ENCODE measurements at places on chromosomes 4 and X.

- DNase-seq: no peak
Measured at GRCh38 chrX:56726605-56727004, 2.4 kb upstream of the NBDY start.

- DNase-seq: no peak
Measured at GRCh38 chr4:21290562-21290961, 590.3 kb downstream of the PACRGL start.

- DNase-seq: no peak
Measured at GRCh38 chrX:150503898-150504219, 64.6 kb upstream of the MTM1 start.

GRCh38 chrX:140065961-140066662 is 100.8 kb upstream of the CXorf66 start:
- no peak for DNase-seq

GRCh38 chr4:25180524-25181131 is 20.4 kb upstream of the SEPSECS start:
- no peak for DNase-seq

GRCh38 chr4:80226094-80226493 is 28.8 kb downstream of the PRDM8 start:
- no peak for DNase-seq

GRCh38 chrX:149949743-149950436 is 11.6 kb upstream of the EOLA2 start:
- no peak for DNase-seq

DNA sequence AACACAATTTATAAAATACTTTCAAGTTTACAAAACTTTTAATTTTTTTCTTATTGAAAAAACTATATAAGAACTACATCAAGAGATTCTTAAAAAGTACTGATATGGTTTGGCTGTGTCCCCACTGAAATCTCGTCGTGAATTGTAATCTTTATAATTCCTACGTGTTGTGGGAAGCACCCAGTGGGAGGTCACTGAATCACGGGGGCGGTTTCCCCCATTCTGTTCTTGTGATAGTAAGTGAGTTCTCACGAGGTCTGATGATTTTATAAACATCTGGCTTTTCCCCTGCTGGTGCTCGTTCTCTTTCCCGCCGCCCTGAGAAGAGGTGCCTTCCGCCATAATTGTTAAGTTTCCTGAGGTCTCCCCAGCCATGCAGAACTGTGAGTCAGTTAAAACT is 88.5 kb downstream of the FRAS1 start:
- no peak for DNase-seq

DNA sequence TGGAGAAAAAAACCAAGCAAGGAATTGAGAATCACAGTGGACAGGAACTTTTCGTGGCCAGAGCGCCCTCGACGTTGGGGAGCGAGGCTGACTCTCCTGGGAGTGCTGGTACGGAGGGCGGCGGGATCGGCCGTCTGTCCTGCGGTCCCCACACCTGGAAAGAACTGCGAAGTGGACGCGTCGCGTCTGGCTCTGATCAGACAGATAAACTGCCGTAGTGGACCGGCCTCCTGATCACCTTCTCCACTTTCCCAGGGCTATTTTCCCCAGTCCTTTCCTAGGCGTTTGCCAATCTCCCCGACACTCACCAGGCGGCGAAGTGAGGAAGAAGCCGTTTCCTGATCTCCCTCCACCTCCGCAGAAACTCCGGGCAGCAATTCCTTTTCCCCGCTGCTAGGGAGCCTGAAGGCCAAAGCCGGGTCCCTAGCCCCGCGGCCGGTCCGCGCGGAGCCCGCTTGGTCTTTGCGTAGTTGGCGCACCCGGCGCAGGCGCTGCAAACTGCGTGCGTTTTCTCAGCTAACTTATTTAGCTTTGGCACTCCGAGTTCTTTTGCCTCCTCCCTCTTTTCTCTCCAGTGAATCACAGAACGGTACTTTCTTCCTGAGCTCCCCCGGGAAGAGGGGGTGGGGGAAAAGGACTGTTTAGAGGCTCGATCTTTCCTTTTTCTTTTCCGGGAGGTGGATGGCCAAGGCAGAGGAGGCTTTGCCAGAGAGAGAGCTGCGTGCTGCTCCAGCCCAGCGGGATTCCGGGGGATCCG is at the start of gene ARSJ:
Gene ARSJ, minus strand, starts transcription at position 500 of the 757 bp plus-strand sequence. CDS start 813 bp downstream, outside the sequence.
- DNase-seq: peak; percentile 11

DNA sequence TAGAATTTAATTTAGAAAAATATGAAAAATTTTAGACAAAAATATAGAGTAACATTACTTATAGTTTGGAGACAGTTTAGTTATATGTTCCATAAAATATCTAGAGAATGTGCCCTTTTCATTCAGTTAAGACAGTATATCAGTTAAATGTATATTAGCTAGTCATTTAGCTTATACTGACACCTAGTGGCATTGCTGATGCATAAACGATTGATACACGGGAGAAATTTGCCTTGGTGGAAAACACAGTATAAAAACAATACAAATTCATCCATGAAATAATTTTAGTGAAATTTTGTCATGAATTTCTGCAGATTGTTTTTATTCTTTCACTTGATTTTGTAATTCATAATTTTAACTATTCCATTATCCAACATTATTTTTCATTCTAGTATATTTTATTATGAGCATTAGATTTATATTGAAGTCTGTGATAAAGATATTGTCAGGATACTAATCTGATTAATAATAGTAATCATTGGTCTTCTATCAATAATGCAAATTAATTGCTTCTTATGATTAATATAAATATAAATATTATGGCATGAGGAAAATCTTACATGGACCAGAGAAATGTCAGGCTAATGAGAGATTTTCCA is 219.0 kb downstream of the TLL1 start:
- DNase-seq: no peak

DNA sequence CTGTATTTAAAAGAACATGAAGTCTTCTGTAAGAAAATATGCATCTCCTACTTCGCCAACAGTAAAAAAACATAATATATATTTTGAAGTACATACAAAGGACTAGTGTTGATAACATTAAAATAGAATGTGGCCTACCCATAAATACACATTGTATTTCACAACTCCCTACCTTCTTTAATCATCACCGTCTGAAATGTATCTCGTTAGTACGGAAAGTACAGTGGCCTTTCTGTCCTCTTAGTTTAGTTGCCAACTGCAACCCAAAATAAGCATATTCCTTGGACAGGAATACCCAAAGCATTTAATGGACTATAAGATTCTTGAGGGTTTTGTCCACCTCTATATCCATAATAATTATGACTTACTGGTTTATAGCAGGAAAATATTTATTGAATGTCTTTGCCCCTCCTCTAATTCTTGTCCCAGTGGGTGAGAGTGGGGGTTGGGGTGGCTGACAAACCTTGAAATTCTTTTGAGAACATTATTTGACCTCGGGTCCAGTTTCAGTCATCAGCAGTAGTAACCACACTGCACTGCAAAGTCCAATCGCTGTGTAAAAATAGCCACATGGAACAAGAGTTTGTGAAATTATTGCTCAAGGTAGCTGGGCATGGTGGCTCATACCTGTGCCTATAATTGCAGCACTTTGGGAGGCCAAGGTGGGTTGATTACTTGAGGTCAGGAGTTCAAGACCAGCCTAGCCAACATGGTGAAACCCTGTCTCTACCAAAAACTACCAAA is 474.5 kb downstream of the KLHL13 start:
- no peak for DNase-seq

DNA sequence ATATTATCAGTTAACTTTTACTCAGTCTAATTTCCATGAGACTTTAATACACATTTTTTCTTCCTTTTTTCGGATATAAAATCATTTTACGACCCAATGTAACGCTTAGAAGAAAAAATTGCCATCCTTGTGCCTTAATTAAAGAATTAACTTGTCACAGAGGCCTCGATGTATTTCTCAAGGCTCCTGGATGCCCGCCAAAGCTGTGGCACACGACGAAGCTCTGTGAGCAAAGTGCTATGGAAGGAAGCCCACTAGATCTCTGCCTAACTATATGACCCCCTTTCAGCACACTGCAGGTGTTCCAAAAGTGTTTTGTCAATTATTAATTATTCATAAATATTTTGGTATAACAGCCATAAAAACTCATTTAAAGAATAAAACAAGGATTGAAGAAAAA is 54.4 kb downstream of the TAPT1 start:
- no peak for DNase-seq

GRCh38 chr4:139822391-139822790 is 156.8 kb downstream of the MGST2 start:
- DNase-seq: no peak

DNA sequence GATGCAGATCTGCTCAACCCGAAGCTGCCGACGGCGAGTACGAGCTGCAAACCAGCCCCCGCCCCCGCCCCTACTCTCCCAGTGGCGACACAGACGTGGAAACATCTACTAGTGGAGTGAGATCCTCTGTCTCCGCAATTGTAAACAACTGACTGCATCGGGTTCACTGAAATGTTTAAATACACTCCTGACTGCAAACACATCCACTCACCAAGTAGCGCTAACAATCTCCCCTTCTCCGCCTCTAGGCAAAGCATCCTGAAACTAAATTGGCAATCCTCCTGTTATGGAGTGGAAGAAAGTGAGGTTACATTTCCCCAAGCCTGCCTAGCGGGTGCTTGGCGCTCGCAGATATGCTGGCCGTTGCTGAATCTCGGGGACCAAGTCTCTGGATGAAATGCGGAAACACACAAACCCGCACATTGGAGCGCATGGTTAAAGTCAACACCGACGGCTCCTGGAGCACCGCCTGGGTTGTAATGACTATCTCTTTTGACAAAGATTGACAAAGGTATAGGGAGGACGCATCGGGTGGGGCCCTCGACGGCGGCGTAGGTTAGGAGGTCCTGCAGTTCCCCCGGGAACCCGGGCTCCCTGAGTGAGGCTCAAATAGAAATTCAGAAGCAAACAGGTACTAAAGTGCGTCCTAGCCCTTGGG is 117.0 kb upstream of the TEX13C start:
- no peak for DNase-seq

DNA sequence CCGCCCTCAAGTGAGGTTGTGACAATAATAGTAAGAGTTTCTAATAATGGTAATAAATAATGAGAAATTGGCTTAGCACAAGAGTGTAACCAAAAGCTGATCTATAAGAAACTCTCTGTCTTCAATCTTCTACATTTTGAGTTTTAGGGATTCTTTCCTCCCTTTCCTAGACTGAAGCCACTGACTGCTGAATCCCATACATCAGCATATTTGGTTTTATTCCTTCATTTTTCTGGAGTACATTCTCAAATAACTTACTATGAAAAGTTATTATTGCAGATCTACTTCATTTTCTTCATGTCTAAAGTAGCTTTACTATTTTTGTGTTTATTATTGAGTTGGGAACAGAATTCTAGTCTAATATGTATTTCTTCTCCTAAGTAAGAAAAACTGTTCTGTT is 49.9 kb upstream of the ADAD1 start:
- no peak for DNase-seq

DNA sequence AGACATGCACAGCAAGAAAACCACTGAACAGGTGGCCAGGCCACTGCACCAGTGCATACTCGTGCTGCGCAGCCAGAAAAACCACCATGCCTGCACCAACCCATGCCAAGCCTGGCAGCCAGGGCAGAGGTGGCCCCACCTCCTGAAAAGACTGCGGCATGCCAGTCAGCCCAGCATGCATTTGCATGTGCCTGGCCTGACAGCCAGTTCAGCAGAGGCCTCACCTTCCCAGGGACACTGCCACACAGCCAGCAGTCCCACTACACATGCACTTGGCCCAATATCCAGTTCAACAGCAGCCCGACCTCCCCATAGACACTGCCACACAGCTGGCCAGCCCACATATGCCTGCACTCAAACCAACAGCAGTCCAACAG is 43.5 kb upstream of the DDX60 start:
- no peak for DNase-seq

GRCh38 chr4:141676087-141676670 is 39.8 kb downstream of the IL15 start:
- no peak for DNase-seq

DNA sequence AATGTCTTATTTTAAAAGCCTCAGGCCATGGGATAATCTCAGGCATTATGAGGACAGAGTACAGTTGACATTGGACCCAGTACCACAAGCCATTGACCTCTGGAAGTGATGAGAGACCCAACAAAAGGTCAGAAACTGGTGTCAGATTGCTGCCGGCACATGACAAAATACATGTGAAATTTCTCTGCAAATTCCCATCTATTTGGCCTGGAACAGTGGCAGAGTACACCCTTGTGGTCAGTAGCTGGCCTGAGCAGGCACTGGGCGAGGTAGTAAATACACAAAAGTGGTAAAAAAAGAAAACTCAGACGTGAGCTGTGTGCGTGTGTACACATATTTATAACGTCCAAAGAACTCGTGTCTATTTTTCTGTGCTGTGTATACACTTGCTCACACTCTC is 155.5 kb downstream of the DHX15 start:
- DNase-seq: no peak

GRCh38 chr4:151202851-151203455 is 74.0 kb upstream of the PRSS48 start:
- no peak for DNase-seq

GRCh38 chr4:189178125-189178746 is 762.4 kb upstream of the FRG1 start:
- no peak for DNase-seq

DNA sequence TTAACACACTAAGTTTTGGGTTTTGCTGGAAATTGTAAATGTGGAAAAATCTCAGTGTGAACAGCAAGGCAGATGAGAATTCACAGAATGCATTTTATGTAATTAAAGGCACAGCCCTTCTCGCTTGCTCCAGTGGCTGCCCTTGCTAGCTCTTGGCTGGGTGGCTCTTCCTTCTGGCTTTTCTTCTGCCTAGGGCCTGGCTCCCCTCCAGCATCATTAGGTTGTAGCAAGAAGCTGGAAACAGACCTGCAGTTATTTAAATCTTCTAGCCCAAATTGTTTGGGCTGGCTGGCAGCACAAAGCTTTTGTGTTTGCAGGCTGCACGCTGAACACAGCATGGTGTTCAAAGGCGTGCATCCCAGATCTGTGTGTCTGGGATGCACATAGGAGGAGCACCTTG is 56.5 kb downstream of the LIMCH1 start:
- DNase-seq: no peak

DNA sequence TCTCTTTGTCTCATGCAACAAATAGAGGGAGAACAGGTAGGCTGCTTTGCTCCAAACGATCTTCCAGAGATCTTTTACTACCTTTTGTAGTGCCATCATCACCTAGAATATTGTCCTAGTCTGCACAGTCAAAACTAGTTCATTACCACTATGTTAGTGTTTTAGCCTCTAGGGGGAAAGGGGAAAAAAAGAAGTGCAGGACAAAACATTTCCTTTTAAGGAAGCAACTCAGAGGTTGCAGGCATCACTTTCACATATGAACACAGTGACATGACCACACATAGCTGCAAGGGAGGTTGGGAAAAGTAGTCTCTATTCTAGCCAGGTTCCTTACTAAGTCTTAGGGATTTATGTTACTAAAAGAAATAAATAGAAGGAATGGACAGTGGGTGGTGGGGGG is 39.3 kb upstream of the RAP2C start:
- DNase-seq: no peak

DNA sequence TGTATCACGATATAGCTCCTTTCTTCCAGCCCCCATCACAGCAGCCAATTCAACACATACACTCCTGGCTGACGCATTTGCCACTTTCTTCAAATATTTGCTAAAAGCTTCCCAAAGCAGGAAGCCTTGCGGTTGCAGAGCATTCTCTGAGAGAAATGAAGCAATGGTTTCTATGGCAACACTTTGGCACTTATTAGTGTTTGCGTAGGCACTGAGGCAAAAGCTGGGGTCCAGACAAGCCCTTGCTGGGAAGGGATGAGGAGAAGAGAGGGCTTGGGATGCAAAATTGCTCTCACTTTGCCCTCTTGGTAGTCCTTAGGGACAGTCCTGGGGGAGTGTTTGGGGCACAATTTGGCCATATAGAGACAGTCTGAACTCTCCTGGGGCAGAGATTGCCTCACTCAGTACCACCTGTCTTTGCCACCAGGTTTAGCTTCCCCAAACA is 55.0 kb upstream of the PAK3 start:
- DNase-seq: no peak

- no peak for DNase-seq
Measured at GRCh38 chr4:137309424-137309823, 222.9 kb downstream of the PCDH18 start.

All from ascending aorta (tissue), 2 donors.